ENCODE measurements at places on chromosomes 16 and 17. TPM values are rescaled to one million over a fixed set of nuclear protein-coding genes. Genes with fewer than 3 reads are reported as not detected.

The RGS9 gene
- 0.86 TPM for total RNA-seq

The RHBDL3 gene
- total RNA-seq = not detected

The MMP28 gene
- 61.6 TPM for total RNA-seq

The CCL23 gene
- not detected for total RNA-seq

The KAT2A gene
- 10.3 TPM for total RNA-seq

The TP53TG3 gene
- total RNA-seq = not detected

The CES1 gene
- not detected for total RNA-seq

All from hair follicular keratinocyte (primary cell).